ENCODE measurements at places on chromosomes 2 and 18. TPM values are rescaled to one million over a fixed set of nuclear protein-coding genes. Genes with fewer than 3 reads are reported as not detected.
A peak's percentile ranks its signal among the peaks of the same experiment; 100 is the strongest.

- DNase-seq, result no peak
Observed at GRCh38 chr2:137737559-137737958, 226.7 kb upstream of the HNMT start.

DNA sequence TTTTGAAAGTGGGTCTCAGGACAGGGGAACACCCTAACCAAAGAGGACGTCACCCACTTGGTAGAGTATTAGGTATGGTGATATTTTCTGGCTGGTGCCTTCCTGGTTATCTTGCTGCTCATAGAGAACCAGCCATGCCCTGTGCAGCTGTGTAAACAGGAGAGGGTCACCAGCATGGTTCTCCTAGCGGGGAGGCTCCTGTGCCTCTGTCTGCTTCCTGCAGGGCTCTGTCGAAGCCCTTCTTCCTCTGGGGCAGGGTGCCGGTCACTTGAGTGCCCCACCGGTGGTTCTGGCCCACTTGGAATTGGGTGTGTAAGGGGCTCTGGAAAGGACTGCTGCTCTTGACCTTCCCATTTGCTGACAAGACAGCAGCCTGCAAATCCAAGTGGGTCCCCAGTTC lies 131.6 kb upstream of the MSH6 start:
- DNase-seq, result no peak

The KANSL1L gene
- 1.2 TPM for polyA plus RNA-seq

- no peak for DNase-seq
Observed at GRCh38 chr2:1866402-1867111, 122.2 kb upstream of the PXDN start.

DNA sequence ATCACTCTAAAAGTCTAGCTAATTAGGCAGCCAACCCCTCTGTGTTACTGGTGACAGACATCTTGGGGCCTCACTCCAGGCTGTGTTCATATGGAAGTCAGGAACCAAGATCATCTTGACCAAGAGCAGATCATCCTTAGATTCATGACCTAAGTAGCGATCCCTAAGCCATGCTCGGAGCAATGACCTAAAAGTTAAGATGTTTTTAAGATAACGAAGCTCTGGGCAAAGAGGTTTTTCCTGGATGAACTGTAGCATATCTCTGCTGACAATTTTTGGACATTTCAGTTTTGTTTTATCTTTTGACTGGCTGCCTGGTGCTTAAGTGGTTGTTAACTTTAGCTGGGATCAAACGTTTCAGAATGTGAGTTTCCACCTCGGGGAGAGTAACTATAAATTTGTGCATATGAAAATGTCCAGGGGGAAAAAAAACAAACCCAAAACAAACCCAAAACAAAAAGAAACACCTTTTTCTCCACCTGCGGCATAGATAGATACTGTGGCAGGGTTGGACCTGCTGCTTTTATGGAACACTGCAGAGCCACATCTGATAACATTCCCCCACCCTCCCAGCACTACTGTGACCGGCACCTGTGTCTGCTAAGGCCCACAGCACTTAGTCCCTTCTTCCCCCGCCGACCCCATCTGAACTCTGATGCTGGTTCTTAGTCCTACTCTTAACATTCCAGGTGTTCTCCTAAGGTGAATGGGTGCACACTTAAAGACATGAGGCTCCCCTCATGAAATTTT lies 45.5 kb downstream of the EPAS1 start:
- no peak for DNase-seq

- no peak for DNase-seq
Observed at GRCh38 chr18:34993289-34993688, 47.9 kb upstream of the MAPRE2 start.

The LYG2 gene
- not detected for polyA plus RNA-seq

- DNase-seq, result no peak
Observed at GRCh38 chr2:54757500-54757899, 34.0 kb downstream of the EML6 start.

DNA sequence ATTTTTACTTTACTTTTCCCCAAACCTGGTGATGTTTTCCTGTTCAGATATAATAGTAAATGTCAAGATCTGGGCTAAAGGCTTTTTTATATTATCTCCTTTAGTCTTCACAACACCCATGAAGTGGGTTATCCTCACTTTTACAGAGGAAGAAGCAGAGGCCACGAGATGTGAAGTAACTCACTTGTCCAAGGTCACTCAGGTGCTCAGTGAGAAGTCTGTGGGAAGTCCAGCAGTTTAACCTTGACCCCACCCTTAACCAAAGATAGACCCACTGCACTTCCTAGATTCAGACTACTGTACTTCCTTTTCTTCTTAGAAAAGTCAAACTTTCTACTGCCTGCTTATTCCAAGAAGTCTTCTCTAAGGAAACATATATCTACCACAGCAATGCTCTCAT lies 56.3 kb upstream of the STAT1 start:
- no peak for DNase-seq

The ALK gene
- not detected for polyA plus RNA-seq

DNA sequence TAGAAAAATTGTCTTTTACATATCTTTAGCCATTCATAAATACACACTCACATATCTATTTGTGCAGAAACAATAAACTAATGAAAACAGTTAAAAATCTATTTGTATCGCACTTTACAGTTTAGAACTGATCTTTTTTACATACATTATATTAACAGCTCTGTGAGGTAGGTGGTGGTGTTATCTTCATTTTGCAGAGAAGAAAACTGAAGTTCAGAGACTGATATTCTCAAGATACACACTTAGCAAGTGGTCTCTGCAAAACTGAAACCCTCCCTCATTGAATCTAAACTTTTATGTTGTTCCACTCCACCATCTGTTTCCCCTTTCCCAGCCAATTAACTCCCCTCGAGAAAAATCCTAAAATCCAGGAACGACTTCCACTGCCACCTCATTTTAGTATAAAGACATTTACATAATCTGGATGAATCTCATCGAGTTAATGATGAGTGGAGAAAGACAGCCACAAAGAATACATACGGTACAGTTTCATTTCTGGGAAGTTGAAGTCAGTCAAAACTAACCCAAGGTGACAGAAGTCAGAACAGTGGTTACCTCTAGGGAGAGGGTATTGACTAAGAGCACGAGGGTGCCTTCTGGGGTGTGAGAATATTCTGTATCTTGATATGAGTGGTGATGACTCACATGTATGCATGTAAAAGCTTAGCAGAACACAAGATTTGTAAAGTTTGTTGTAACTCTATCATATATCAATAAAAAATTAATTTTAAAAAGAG lies 524.2 kb upstream of the TCF4 start:
- DNase-seq, result no peak

DNA sequence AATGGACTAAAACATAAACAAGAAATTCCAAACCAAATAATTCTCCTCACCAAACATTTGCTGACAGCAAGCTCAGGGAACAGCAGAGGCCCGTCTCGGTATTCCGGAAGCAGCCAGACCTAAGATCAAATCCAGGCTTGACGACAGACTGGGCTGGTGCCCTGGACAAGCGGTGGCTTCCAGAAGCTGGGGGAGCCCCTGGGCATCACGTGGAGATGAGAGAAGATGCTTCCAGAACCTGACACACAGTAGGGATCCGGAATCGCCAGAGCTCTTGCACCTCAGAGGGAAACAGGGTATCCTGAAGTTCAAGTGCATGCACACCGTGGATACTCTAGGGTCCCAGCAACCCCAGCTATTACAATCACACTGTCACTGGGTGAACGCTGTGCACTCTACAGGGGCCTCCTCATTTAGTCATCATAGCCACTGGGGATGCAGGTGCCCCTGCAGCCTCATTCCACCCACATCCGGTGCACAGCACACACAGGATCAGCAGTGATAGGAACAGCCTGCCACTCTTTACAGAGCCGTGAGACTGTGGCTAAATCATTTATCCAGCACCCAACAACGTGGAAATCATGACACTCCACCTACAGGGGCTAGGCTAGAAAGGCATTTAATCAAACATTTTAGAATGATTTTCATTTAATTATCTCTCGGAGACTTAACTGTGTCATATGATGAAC lies 102.6 kb downstream of the HDAC4 start:
- peak; percentile 73 for DNase-seq

GRCh38 chr2:206990360-206990759 lies 51.0 kb downstream of the CPO start:
- DNase-seq, result no peak

DNA sequence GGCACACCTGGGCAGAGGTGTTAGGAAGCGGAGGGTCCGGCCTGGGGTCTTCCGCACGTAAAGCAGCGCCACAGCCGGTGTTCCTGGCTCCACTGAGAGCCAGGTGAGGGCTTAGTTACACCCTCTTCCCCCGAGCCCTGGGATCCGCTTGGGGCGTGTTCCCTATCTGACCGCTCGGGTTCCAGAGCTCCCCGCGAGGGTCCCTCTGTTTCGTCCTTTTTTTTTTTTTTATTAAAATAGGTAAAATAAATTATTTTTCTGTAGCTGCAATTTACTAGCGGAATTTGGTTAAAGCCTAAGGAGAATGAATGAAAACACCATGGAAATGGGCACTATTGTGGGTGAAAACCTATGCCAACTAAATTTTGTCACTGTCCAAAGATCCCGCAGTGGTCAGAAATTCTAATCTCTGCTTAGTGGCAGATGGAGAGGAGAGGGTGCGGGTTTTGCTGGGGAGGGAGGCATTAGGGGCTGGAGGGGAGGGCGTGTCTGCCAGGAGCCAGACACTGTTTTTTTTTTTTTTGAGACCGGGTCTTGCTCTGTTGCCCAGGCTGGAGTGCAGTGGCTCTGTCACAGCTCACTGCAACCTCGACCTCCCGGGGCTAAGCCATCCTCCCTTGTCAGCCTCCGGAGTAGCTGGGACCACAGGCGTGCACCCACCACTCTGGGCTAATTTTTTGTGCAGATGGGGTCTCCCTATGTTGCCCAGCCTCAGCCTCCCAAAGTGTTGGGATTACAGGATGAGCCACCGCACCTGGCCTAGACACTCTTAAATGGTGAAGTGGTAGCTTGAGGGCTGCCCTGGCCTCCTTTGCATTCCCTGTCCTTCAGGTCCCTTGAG lies 834 bp downstream of the PDCL3 start:
- DNase-seq, result no peak

- no peak for DNase-seq
Observed at GRCh38 chr18:54928236-54928635, 31.0 kb downstream of the CCDC68 start.

- DNase-seq, result no peak
Observed at GRCh38 chr2:237497009-237497837, 10.2 kb downstream of the MLPH start.

- DNase-seq, result no peak
Observed at GRCh38 chr2:207041279-207041678, 102.0 kb downstream of the CPO start.

The EGR4 gene
- polyA plus RNA-seq, result not detected

DNA sequence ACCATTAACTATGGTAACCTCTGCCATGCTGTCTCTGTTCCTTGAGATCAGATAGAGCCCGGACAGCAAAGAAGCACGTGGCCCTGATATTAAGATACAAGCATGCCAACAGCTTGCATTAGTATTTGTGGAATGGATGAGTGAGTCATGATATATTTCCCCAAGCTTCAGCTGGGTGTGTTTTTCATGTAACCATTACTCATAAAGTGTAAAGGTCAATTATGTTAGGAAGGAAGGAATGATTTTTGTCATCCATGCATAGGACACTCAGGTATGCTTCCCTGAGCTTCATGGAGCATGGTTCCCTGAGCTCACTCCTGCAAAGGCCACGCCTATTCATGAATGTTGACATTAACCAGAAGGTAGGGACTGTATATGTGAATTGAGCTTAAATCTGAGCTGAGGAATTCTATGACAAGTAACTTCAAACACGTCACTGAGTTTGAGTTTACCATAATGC lies 74.6 kb downstream of the ARL4C start:
- DNase-seq, result no peak

- no peak for DNase-seq
Observed at GRCh38 chr2:176094349-176094748, 1.8 kb downstream of the HOXD13 start.

DNA sequence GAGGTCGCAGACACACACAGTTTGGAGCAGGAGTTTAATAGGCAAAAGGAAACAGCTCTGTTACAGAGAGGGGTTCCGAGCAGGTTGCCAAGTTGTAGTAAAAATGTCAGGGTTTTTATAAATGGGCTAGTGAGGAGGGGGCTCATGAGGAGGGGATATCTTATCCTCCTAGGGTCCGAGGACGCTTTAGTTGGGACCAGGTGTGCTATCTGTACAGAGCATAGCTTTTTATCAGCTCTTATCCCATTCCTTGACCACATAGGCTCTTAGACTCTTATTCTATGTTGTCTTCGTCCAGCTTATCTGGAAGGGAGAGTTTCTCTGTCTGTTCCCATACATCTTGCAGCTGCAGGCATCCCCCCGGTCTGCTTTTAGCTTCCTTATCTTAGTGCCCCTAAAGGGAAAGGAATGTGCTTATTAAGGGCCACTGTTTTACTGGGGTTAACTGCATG lies 44.7 kb downstream of the PDK1 start:
- DNase-seq, result no peak

The DNER gene
- polyA plus RNA-seq, result not detected

DNA sequence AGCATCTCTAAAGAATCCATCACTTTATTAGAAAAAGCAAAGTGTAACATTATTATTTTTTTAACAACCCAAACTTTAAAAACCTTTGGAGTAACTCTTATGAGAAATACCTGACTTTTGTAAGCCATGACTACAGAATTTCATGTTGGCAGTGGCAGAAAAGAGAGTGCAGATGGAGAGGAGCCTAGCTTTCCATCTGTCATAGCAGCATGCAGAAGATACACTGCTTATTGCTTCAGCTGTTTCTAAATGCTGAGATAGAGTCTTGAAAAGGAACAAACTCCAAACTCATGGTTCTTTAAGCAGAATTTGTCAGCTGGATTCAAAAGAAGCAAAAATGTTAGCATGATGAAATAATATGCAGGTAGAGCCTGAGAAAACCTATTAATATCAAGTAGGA lies 1130.3 kb downstream of the DPP10 start:
- no peak for DNase-seq

The CNTNAP5 gene
- polyA plus RNA-seq, result not detected

DNA sequence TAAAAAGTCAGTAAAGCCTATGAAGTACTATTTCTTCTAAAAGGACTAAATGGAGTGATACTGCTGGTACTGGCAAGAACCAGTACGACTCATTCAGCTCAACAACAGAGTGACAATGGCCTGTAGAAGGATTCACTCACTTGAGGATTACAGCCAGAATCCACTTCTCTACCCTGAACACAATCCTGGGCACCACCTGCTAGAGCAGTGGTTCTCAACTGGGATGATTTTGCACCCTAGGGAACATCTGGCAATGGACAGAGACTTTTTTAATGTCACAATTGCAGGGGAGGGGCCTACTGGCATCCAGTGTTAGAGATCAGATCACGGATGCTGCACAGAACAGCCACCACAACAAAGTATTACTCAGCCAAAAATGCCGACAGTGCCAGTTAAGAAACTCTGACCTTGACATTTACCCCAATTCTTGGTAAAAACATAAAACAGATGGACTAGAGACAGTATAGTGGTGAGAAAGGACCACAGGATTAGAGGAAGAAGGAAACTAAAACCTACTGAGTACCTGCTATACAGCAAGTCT lies 5.0 kb downstream of the SPIRE1 start:
- DNase-seq, result no peak

DNA sequence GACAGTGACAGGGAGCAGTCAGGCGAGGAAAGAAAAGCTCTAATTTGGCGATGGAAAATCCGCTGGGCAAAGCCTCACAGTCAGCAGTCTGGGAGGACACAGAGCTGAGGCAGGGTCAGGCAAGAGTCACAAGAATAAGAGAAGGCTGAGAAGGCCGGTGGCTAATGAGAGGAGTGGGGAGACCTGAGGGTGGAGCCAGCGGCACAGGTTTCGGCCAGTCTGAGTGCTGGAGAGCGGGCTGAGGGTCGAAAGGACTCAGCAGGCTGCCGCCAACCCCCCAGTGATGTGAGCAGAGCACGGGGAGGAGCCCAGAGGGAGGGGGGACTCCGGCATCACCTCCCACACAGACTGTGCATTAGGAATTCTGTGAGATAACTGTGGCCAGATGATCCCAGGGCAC lies 500.6 kb upstream of the MYT1L start:
- DNase-seq, result no peak

The XDH gene
- not detected for polyA plus RNA-seq
